ENCODE measurements at places on chromosomes 7 and 10.

DNA sequence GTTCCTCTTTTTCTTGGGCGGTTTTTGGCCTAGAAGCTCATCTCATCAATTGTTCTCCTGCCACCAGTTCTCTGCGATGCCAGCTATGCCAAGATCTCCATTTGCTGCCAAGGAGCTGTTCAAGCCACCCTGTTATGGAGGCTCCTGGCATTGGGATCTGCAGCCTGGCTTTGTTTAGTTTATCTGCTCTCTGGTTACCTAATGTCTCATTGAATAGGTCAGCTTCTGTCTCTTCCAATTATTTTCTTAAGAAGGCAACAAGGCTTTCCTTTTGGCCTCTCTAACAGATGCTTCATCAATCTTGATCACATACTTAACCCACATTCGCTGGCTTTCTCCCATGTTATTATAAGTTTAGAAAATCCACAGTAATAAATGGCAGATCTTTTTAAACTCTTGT is 20.6 kb upstream of the SDK1 start:
- DNase-seq: no peak

DNA sequence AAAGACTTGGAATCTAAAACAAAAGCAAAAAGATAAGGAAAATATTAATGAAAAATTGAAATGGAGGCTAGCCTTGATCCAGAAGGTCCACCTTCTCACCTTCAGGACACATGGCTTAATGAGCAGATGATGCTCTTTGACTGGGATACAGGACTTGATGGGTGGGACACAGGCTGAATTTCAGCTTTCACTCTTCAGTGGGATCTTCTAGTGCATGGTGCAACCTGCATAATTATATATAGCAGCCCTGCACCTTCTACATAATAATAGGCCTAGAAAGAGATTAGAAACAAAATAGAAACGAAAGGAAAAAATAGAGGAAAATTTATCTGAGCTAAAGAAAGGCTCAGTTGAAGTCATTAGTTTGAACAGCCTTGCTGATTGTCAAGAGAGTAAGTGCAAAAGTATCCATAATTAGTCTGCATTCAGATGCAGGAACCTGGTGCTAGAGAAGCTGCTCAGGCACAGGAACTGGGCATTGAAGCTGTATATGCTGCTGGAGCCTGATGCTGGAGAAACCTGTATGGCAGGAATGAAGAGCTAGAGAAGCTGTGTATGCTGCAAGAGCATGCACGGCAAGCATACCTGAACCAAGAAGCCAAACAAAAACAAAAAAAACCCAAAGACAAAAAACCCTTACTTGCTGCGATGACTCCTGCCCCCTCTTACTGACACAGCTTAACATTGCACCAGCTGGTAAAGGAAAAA is 19.4 kb downstream of the MKLN1 start:
- DNase-seq: no peak

GRCh38 chr10:94076325-94076841 is 82.7 kb downstream of the PLCE1 start:
- DNase-seq: no peak

GRCh38 chr10:84944187-84944586 is 615.8 kb downstream of the CCSER2 start:
- no peak for DNase-seq
